ENCODE measurements at places on chromosomes 6 and 20.

DNA sequence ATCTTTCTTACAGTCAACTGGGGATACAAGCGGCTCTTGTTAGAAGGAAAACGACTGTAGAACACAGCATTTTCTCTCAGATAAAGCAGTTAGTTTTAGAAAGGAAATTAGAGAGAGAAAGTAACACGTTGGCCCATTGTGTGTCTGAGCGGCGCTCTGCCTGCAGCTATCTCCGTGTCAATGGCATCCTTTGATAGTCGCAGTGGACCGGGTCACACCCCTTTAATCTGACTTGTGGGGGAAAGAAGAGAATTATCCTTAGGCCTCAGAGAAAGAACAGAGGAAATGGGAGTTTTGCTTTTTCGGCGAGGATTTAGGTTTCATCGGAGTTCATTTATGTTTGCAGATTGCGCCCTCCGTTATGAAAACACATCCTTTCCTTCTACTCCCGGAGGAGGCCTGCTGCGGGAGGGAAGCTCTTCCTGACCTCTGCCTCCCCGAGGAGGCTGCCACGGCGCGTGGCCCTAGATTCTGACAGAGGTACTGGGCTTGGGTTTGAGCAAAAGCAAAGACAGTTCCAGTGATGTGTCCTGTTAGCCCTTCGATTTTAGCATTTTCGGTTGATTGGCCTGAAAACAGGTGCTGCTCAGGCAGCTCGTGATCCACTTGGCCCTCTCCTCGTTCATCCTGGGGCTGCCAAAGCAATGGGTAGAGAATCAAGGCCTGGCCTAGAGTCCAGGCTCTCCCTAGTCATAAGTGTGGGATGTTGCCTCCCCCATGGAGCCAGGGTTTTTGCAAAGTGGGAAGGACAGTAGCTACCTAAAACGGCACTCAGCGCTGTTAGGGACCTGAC lies 74.9 kb downstream of the ZDHHC14 start:
- no peak for DNase-seq

DNA sequence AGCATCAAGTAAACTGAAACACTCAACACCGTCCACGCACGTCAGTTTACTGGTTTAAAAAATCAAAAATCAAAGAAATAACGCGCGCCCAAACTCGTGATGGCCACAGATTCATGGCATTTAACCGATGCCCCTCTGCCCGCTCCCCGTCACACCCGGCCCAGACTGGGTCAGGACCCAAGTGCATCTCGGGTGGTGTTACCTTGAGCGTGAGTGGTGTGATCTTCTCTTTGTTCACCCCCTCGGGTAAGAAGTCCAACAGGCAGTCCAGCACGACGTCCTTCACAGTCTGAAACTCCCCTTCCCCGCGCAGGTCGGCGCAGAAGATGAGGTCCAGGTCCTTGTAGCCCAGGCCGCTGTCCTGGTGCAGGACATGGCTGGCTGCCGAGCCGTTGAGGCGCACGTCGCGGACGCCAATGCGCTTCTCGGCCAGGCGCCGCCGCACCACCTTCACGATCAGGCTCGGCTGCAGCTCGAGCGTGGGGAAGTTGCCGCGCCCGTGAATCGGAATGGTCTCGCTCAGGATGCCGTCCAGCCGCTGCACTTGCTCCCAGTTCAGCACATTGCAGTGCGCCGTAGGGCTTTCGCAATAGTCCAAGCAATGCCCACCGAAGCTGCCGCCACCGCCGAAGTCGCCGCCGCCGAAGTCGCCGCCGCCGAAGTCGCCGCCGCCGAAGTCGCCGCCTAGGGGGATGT lies 945 bp downstream of the TENT5A start:
- DNase-seq = no peak

DNA sequence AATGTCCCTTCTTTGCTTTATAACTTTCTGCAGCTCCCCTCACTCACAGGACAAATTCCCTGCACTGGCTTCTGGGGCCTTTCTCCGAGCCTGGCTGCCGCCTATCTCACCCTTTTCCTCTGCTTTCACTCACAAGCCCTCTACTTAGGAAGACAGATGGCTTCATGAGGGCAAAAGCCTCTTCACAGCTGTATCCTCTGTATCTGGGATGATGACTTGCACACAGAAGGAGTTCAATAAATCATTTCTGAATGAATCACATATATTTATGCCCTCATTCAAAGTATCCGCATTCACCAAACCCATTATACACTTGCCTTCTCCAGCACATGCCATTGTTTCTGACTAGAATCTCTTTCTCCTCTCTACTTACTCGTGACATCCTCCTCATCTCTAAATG lies 159.0 kb upstream of the RIPOR2 start:
- DNase-seq = no peak

- no peak for DNase-seq
Measured at GRCh38 chr6:68635706-68636513, 828 bp downstream of the ADGRB3 start.

- DNase-seq = peak; percentile 12
Measured at GRCh38 chr6:130322673-130323268, 43.0 kb upstream of the TMEM200A start.

GRCh38 chr6:104816125-104816524 lies 43.6 kb downstream of the HACE1 start:
- DNase-seq = no peak

DNA sequence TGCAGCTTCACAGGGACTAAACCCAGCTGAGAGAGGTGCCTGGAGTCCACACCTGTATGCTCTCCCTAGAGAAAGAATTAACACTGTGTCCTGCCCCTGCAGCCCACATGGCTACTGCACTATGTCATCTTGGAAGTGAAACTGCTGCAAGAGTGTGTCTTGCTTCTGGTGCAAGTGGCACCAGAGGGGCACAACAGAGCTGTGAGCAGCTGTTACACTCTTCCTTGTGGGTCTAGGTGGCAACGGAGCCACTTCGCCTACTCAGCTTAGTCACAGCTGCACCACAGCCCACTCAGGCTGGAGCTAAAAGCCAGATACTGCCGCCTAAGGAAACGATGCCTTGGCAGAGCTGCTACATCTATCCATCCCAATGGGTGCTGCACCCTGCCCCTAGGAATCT lies 391.4 kb downstream of the COL12A1 start:
- DNase-seq = no peak

DNA sequence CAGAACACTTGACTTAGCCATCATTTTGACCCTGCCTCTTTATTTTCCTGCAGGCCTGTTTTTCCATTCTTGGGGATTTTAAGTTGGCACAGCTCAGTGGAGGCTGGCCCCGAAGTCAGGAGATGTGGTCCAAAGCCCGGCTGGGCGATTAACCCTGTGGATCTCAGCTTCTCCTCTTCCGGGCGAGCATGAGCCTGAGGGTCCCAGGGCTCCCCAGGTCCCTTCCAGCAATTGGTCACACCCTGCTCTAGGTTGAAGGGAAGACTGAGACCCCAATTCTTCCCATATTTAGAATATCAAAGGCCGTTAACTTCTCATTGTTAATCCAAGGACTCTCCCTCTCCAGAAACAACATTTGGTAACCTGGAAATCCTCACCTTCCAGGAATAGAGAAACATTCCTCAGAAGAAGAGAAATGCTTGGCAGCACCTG lies 2.3 kb downstream of the THBS2 start:
- no peak for DNase-seq

DNA sequence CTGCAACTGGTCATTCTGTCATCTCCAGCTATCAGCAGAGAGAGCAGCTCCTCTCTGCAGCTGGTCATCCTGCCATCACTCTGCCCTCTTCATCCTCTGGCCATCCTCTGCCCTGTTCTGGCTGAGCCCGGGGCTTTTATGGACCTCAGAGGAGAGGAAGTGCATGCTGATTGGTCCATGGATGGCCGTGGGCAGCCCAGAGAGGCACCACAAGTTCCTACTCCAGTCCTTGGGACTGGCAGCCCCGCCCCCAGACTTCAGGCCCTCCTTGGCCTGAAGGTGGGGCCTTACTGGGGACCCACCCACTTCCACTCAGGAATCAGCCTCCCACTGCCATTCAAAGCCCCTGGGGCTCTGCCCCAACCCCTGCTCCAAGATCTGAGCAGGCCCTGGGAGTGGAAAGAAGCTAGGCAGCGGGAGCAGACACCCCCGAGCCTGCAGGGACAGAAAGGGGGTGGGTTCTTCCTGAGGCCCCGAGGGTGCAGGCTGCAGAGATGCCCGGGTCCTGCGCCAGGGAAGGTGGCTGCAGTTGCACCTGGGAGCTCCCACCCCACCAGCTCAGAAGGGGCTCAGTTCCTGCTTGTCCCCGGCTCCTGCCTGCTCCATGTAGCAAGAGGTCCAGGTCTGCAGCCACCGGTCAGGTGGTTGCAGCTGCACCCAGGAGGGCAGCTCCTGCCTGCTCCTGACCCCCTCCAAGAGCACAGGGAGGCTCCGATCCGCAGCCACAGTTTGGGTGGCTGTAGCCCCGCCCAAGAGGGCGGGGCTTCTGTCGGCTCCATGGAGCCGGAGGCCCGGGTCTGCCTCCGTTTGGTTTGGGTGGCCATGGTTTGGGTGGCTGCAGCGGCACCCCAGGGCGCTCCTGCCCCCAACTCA lies 34.1 kb upstream of the HMGA1 start:
- DNase-seq = no peak

GRCh38 chr6:36906539-36907325 lies 21.0 kb downstream of the C6orf89 start:
- no peak for DNase-seq

All from stimulated activated CD8-positive, alpha-beta memory T cell treated with anti-CD3 and anti-CD28 coated beads, Interleukin-7, amount 100 ng/mL, for 1 hour (primary cell).